ENCODE measurements at places on chromosomes 3 and 15. TPM values are rescaled to one million over a fixed set of nuclear protein-coding genes. Genes with fewer than 3 reads are reported as not detected.

Gene CPNE9
- not detected for polyA plus RNA-seq

Gene GOLGA8J
- polyA plus RNA-seq, result not detected

Gene ADGRG7
- not detected for polyA plus RNA-seq

Gene SLC51B
- not detected for polyA plus RNA-seq

Gene SPTBN5
- polyA plus RNA-seq, result not detected

Gene SACM1L
- 15.6 TPM for polyA plus RNA-seq

Measured in naive B cell (primary cell).